K562 (cell line): ENCODE measurements at places on chromosomes 2 and 18.

- no peak for DNase-seq
These were observed 467 bp upstream of the WDR35 start for GRCh38 chr2:19990416-19990728.

DNA sequence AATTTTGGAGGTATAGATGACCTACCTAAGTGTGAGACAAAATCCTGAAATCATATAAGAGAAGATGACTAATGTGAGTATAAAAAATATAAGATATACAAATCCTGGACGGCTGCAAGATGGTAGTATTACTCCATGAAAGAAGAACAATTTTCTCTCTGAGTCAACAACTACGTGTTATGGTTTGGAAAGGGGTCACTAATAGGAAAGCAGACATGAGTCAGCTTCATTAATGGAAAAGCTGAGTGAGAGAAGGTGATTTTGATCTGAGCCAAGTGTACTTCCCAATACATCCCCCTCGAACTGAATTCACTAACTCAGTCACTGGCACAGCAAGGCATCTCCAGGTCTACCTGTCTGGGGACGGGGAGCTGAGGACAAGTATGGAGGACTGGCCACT lies 20.1 kb upstream of the SELENOI start:
- no peak for DNase-seq

GRCh38 chr2:154681741-154682140 lies 16.8 kb upstream of the KCNJ3 start:
- no peak for DNase-seq

DNA sequence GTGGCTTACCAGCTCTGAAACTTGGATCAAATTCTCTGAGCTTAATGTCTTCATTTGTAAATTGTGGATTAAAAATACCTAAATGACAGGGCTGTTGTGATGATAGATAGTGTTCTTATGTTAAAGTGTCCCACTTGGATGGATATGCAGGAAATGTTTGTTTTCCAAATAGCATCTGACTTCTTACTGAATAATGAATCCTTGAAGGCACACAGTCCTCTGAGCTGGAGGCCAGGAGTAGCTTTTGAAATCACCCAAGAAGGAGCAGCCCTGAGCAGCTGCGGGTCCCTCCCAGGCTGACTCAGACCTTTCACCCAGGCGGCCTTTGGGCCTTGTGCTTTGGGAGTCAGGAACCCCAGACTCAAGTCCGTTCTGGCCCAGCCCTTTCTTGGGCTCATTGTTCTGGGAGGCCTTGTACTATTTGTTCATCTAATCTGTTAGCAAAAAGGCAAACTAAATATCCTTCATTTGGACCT lies 173.0 kb upstream of the GATA6 start:
- DNase-seq, result no peak

DNA sequence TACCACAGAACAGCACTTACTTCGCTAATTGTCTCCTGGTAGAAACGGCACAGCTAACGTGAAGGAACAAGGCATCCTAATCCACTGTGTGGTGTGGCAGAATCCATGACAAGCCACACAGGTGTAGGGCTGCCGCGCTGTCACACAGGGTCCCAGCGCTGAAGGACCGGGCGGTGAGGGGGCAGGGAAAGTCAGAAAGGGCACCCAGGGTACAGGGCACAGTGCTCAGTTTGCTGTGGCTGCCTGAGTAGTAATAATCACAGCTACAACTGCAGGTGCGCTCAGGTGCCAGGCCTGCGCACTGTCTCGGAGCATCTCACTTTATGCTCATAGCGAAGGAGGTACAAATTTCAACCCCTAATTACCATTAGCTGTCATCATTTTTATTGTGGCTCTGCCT lies 55.2 kb upstream of the CAB39 start:
- no peak for DNase-seq

- peak; percentile 6 for DNase-seq
These were observed 124.1 kb downstream of the ANKRD30BL start for GRCh38 chr2:132037527-132038178.

DNA sequence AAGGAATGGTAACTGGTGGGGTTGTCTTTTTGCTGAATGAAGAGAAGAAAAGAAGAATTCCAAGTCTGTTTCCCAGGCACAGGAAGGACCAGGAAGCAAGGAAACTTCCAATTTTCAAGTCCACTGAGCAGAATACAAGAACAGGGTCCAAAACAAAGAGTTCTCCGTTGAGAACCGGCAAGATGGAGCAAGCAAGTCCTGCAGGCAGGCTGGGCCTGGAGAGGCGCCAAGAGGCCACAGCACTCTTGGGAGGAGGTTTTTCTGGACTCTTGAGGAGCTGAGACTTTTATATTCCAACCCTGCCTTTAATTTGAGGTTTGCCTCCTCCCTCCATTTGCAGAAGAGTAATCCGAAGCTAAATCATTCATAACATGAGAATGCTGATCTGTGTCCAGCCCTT lies 224.5 kb downstream of the IKZF2 start:
- DNase-seq, result no peak

DNA sequence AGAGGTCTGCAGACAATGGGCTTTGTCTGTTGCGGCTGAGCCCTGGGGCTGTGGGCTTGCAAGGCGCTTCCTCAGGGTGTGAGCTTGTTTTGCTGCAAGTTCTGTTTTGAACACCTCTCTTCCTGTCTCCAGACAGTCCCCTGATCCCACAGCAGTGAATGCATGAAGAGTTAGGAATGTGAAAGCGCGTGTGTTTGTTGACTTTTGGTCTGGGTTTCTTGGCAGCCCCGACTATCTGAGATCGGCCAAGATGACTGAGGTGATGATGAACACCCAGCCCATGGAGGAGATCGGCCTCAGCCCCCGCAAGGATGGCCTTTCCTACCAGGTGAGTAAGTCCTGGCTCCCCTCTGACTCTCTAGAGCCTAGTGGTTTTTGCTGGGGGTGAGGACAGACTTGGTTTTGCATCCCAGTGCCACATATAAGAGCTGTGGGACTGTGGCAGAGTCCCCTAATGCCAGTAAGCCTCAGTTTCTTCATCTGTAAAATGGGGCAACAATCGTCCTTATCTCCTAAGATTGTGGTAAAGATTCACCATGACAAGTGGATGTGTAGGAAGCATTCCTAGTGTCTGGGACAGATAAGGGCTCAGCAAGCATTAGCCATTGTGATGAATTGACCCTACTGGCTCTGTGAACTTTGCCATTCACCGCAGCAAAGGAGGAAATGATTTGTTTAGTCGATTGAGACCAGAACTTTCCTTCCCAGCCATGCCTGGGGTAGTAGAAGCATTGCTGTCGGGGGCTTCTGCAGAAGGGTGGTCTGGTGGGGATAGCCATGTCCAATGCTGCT lies 3.0 kb downstream of the LBH start:
- no peak for DNase-seq

GRCh38 chr2:23698116-23698693 lies 228.7 kb downstream of the ATAD2B start:
- no peak for DNase-seq

DNA sequence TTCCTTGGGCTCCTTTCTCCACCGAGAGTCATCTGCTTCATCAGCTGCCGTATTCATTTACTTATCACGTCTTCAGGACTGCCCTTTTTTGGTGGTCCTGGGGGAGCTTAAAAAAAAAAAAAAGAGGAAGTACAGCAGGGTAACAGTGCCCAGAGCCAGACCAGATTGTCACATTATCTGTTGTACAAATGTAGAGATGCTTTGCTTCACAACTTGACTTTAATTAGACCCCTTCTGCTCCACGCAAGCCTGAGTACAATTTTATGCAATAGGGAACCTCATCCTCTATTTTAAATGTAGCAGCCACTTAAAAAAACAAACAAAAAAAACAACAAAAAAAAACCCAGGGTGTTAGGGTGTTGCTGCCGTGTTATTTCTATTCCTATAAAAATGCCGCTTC lies 128.3 kb downstream of the PRPF40A start:
- DNase-seq, result no peak

- DNase-seq, result no peak
These were observed 301.6 kb upstream of the STON1 start for GRCh38 chr2:48228345-48228684.
